Stimulated activated CD8-positive, alpha-beta memory T cell treated with anti-CD3 and anti-CD28 coated beads, Interleukin-15, amount 100 ng/mL, for 1 hour (primary cell): ENCODE measurements at places on chromosomes 12 and 14.

GRCh38 chr12:39771456-39771855 is 151.9 kb upstream of the ABCD2 start:
- DNase-seq, result no peak

GRCh38 chr14:50014809-50015430 is 101.5 kb downstream of the VCPKMT start:
- DNase-seq, result no peak

GRCh38 chr12:122423258-122424165 is 1.0 kb upstream of the CLIP1 start:
- DNase-seq, result no peak

- DNase-seq, result no peak
Observed at GRCh38 chr14:41144370-41144769, 462.3 kb upstream of the LRFN5 start.

GRCh38 chr12:115383668-115384067 is 699.7 kb upstream of the TBX3 start:
- DNase-seq, result no peak

DNA sequence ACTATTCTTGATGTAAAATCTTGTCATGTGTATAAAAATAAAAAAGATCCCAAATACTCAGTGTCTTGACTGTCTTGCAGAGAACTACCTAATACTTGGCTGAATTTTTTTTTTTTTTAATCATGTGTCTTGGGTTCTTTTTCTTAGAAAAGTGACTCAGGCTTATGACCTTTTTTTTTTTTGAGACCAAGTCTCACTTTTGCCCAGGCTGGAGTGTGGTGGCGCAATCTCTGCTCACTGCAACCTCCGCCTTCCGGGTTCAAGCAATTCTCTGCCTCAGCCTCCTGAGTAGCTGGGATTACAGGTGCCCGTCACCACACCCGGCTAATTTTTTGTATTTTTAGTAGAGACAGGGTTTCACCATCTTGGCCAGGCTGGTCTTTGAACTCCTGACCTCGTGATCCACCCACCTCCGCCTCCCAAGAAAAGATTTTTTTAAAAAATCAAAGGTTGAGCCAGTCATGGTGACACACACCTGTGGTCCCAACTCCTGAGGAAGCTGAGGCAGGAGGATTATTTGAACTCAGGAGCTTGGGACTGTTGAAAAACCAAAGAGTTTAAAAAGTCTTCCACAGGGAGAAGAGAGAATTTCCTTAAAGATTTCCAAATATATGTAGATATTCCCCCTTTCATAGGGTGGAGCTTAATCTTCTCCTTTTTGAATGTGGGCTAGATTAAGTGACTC is 17.7 kb upstream of the TDG start:
- DNase-seq, result no peak

- no peak for DNase-seq
Observed at GRCh38 chr12:111398530-111398929, 7.2 kb upstream of the SH2B3 start.

- DNase-seq, result no peak
Observed at GRCh38 chr14:38056270-38056669, 151.4 kb upstream of the SSTR1 start.

DNA sequence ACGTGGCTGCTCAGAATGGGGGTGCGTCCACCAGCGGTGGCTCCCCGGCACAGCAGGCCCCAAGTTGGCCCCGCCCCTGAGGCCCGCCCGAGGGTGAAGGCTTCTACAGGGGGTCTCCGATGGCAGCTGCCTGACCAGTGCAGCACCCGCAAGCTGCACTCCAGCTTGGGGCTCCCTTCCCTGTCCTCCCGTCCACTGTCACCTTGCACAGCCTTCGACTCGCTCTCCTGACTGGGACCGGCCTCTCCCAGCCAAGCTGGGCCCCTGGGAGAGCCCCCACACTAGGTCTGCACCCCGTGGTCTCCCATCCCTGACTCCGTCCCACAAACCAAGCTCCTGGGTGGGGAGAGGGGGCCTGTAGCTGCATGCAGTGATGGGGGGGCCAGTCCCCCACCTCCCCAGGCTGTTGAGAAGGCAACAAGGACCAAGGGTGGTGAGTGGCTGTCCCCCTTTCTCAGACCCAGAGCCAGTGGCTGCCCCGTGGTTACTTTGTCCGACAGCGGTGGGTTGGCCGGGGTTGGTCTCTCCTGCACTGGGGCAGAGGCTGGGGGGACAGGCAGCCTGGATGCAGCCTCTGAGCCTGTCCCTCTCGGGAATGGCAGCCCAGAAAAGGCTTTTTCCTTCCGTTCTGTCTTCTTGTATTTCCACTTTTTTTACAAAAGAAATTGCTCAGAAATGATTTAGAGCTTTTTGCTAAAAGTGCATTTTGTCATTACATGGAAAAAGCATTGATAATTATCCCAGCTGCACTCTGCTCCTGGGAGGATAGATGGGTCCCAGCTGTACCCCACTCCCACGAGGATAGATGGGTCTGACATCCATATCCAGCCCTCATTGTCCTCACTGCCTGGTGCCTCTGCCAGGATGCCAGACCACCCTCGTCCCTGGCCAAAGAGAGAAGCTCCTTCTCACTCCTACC is 217.0 kb downstream of the KIF26A start:
- DNase-seq, result no peak

DNA sequence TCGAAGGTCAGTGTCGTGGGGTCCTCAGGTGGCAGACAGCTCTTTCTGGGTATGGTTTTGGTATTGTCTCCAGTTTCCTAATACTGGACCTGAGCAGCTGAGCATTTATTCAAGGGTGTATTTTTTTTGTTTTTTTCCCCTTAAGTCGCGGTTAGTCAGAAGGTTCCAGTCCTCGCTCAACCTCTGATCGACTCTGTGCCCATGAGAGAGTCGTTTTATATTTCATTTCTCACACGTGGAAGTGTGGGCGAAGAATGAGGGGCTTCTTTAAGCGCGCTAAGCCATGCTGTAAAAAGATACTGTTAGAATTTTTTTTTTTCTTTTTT is 499 bp downstream of the MIPOL1 start:
- DNase-seq, result no peak

DNA sequence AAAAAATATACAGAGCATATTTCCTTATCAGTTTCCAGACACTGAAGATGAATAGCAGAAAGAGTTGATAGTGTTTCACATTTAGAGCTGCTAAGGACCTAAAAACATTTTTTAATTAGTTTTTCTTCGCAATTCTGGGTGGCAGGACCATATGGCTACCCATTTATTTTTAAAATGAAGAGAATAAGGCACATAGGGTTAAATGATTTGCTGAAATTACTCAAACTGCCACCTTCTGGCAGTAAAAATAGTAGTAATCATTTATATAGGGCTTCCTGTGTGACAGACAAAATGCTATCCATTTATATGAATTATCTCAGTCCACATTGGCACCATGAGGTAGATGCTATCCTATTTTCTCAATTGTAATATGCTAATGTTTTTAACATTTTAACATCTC is 108.6 kb upstream of the CCDC196 start:
- no peak for DNase-seq

DNA sequence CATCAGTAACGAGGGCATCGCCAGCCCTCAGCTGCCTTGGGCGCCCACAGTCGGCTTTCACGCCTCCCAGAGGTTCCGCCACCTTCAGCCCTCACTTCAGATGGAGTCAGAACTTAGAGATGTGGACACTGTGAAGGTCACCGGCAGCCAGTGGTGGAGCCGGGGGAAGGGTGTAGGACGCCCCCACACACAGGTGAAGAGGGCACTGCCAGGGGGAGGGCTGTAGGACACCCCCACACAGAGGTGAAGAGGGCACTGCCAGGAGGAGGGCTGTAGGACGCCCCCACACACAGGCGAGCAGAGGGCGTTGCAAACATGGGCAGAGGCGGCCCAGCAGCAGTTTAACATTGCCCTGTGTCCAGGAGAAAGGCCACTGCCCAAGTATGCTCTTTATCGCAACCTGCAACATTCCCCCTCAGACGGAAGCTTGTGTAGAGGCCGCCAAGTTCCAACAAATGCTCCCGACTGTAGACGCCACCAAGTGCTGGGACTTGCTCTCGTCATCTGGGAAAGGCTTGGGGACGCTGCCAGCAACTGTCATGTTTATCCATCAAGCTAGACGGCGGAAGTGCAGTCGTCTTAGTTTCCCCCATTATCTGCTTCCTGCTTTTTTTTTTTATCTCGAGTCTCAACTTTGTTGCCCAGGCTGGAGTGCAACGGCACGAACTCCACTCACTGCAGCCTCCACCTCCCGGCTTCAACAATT is 4.9 kb upstream of the ANKLE2 start:
- no peak for DNase-seq

GRCh38 chr12:34405286-34406227 is 383.3 kb downstream of the ALG10 start:
- no peak for DNase-seq
